ENCODE measurements at places on chromosomes 5 and 9.

- no peak for DNase-seq
Observed at GRCh38 chr5:149940941-149941644, 3.5 kb downstream of the PDE6A start.

GRCh38 chr5:9512457-9512856, 33.4 kb downstream of the SEMA5A start:
- no peak for DNase-seq

GRCh38 chr9:129435291-129435690, 185.6 kb downstream of the C9orf50 start:
- no peak for DNase-seq

GRCh38 chr5:35237580-35238376, 7.5 kb upstream of the PRLR start:
- no peak for DNase-seq

DNA sequence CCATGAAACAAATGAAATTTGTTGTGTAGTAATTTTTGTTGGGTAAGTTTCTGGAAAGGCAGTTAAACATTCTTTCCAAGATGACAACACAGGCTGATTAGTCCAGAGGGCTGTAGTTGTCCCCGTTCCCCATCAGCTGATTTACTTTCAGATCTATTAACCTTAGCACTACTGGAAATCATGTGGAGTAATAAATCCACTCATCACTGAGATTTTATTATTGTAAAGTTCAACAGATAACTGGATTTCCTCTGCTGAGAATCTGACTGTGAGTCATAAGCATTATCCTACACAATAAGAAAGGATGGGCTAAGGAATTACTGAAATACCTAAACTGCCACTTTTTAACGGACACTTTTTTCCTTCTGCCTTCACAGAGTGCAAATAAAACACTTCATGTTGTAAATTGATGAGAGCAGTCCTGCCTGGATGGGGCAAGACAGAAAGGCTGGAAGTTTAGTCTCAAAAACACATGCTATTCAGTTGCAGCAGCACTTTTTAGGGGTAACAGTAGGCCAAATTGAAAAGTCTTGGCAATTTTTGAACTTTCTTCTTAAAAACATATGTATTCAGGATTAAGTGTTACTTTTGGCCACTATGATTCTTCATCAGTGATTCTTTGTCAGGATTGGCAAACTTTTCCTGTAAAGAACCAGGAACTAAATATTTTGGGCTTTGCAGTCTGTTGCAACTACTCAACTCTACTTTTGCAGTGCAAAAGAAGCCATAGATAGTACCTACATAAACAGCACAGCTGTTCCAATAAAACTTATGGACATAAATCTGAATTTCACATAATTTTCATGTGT, 7.0 kb downstream of the STOM start:
- no peak for DNase-seq

- DNase-seq, result no peak
Observed at GRCh38 chr5:32589416-32589815, 4.1 kb downstream of the SUB1 start.

DNA sequence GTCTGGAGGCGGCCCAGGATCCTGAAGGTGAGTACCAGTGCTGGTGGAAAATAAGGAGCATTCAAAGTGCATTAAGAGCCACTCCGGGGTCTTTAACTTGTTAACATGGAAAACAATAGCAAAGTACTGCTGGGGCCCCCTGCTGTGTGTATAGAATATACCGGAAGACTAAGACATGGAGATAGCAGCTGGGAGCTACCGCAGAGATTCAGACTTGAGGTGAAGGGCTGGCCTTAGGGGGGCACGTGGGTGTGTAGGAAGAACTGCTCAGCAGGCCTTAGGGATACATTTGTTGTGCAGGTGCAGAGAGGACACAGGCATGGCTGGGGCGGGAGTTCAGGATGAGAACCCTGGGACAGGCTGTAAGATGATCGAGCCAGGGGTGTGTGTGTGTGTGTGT, 1.2 kb upstream of the DMRT1 start:
- DNase-seq, result no peak

GRCh38 chr9:74463825-74464224, 33.3 kb upstream of the RORB start:
- DNase-seq, result no peak

GRCh38 chr5:107147589-107147988, 523.1 kb downstream of the EFNA5 start:
- DNase-seq, result no peak

GRCh38 chr9:126222363-126222834, 104.2 kb upstream of the MVB12B start:
- no peak for DNase-seq

DNA sequence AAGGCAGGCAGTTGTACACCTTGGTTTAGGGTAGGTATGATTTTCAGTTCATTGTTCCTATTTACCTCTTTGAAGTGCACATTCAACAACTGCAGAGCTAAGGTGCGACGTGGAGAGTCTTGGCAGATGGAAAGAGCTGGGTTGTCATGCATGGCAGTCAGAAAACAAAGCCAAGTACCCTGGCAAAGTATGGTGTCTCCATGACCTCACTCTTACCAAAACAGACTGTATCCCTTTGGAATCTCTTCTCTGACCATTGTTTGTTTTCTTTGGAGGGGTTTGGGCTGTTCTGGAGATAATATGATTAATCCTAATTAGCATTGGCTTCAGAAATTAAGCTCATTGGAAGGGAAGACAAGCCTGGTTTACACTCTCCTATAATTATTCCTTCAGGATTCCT, 665.7 kb downstream of the DNAH5 start:
- DNase-seq, result no peak

GRCh38 chr5:139488260-139488659, 5.7 kb upstream of the STING1 start:
- DNase-seq, result no peak

DNA sequence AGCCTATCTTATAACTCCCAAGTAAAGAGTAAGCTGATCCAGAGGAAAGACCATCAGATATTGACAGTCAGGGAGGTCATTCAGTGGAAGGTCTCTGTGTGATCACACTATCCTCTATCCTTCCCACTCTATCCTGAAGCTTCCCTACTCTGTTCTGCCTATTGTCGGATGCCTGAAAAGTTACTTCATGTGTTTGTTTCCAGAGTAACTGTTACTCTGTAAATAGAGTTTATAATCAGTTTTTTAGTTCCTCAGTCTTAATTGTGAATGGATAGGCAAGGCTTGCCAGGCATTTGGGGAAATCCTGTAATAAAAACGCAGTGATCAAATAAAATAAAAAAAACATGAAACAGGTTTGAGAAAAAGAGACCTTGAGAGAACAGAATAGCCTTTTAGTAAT, 79.8 kb downstream of the XRCC4 start:
- no peak for DNase-seq

- DNase-seq, result no peak
Observed at GRCh38 chr5:143887903-143888665, 76.1 kb downstream of the HMHB1 start.

DNA sequence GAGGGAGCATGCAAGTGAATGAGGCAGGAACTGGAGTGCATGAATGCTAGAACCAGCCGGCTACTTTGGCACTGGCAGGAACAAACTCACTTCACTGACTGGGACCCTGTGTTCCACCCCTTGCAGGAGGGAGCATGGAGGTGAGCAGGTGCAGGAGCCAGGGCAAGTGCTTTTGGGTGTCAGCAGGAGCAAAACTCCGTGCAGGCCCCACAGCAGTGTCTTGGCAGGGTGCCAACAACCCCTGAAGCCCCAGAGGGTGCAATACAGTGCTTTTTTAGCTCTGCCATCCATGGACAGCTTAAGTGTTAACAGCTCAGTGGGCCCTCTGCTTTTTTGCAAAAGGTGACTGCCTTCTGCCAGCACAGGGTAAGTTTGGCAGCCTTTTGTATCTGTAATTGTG, 245.8 kb upstream of the PCSK5 start:
- DNase-seq, result no peak

DNA sequence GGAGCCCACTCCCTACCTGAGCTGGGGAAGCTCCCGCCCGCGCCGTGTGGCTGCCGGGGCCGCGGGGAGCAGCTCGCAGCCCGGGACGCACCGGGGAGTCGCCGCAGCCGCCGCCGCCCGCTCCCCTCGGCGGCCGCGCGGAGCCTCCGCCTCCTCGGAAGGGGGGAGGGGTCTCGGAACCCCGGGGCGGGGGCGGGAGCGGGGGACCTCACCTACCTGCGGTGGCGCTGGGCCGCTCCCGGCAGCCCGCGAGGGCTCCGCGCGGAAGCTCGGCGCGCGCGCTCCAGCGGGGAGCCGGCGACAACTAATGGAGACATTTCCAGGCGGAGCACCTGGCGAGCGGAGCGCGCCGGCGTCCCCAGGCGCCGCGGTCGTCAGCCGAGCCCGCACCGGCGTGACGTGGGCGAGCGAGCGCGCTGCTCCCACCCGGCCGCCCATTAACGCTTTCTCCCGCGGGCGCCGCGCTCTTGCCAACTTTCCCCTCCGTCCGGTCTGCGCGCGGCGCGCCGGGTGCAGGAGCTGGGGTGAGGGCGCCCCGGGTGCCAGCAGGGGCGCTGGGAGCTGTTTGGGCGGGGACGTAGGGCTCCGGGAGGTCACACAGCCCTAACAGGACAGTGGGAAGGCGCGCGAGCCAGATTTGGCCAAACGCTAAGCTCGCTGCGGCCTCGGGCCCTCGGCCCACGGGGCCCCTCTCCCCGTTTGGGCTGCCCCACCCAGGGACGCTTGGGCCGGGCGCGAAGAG, 4.3 kb upstream of the IRX4 start:
- DNase-seq, result no peak

DNA sequence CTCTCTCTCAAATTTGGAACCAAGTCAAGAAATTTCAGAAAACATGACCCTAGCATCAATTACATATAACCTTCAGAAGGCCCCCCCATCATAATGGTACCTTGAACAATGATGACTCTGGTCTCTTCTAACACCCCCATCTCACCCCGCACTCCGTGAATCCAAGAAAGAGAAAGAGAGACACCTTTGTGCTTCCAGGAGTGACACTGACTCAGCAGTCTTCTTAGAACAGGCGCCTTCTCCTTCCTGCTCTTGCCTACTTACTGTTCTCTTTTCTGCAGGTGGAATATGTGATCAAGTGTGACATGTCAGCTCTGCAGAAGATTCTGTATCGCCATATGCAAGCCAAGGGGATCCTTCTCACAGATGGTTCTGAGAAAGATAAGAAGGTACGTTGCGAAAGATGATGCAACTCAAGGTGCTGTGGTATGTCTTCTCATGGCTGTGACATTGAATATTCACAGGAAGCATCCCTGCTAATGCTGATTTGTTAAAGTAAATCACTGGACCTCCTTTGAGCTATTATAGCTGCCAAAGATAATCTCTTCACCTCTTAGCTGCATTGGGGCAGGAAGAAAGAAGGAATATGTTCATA, 81.3 kb downstream of the SMARCA2 start:
- DNase-seq, result no peak

DNA sequence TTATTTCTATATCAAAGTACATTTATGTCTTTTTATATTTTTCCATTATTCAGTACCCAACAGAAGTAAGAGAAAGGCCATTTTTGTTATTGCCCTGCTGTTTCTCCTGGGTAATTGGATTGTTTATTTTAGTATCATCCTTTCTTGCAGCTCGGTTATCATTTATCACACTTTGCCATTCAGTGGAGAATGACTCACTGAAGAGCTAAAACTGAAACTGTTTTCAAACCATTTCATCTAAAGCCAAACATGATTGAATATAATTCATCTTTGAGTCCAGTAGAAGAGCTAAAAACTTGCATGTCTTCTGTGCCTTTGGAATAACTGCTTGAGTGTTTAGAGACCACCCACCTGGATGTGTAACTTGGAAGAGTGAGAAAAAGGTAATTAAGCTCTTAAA, 139.5 kb upstream of the PRDM9 start:
- no peak for DNase-seq

GRCh38 chr9:131608493-131609037, 63.2 kb downstream of the PRRT1B start:
- DNase-seq, result no peak

- DNase-seq, result no peak
Observed at GRCh38 chr9:109907810-109908458, 127.9 kb downstream of the PALM2AKAP2 start.

DNA sequence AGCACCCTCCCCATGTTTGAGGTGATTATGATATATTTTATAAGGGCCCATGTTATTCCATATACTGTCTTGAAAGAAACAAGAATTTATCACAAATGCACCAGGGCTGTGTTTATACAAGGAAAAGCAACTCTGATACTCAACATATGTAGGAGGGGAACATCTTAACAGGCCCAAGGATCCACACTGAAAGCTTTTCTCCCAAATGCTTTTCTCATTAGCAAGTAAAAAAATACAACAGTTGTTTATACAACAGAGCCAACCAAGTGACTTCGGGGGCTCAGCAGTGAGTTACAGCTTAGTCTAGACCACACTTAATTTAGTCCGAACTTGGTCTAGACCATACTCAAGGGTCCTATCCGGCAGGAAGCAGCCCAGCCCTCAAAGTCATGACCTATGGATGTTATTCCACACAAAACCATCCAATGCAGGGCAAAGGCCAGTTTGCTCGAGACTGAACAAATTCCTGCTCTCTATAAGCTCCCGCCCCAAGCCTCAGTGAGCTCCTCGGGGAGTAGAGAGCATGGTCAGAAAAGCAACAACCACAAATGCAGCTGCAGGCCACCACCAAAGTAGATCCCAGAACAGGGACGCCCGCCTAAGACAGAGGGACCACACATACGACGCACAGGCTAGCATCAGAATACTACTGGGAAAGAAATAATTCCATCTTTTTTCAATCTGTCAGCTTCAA, 6.8 kb downstream of the GZMK start:
- no peak for DNase-seq

DNA sequence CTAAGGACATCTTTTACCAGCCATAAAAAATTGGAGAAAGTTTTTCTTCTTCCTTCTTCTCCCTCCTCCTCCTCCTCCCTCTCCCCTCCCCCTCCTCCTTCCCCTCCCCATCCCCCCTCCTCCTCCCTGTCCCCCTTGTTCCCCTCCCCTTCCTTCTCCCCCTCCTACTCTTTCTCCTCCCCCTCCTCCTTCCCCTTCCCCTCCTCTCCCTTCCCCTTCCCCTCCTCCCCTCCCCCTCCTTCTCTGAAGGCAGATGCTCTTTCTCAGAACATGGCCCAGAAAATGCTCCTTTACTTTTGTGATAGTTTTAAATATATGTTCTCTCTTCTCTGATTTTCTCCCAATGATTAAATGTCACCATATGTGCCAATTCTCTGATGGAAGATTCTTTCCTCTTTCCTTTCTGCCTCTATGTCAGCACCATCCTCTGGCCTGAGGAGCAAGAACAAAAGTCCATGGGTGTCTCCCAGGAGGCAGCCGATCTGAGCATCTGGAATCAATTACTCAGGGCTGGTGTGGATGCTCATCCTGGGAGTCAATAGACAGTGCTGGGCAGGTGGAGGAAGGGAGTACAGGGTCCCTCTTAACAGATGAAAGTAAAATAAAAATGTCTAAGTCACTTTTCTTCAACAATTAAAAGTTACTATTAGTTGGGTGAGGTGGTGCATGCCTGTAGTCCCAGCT, 63.0 kb upstream of the GNA14 start:
- no peak for DNase-seq

DNA sequence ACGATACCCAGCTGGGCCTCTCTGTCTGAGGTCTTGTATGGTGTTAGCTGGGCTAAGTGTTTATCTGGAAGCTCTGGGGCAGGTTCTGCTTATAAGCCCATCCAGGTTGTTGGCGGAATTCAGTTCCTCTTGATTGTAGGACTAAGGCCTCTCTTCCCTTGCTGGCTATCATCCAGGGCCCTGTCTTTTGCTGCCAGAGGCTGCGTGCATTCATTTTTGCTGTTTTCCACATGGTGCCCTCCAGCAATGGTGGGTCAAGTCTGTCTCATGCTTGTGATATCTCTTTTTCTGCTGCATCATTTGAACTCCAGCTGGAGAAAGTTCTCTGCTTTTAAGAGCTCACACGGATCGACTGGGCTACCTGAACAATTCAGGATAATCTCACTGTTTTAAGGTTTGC, 105.7 kb upstream of the ZNF618 start:
- no peak for DNase-seq

- DNase-seq, result no peak
Observed at GRCh38 chr5:16625096-16625495, 8.3 kb upstream of the RETREG1 start.
